ENCODE measurements at places on chromosomes 1 and 21. TPM values are rescaled to one million over a fixed set of nuclear protein-coding genes. Genes with fewer than 3 reads are reported as not detected.

- DNase-seq, result peak; percentile 99
- H3K36me3 ChIP-seq, result peaks cover 14% of the 10 kb centered on the region
- H3K27ac ChIP-seq, result peak overlapping the region; percentile 83
- H3K4me1 ChIP-seq, result peaks cover 41% of the 10 kb centered on the region
- peak overlapping the region; percentile 77 for H3K4me3 ChIP-seq
Measured at GRCh38 chr1:204080163-204080903, 7.4 kb downstream of the SOX13 start.

- H3K4me3 ChIP-seq, result no peak overlapping the region
- peaks cover 18% of the 10 kb centered on the region for H3K36me3 ChIP-seq
- no peaks in the 10 kb centered on the region for H3K4me1 ChIP-seq
- no peak for DNase-seq
- H3K27ac ChIP-seq, result no peak overlapping the region
Measured at GRCh38 chr21:33751120-33751519, 108.8 kb downstream of the ITSN1 start.

CFAP141 gene
- total RNA-seq, result not detected

CACHD1 gene
- total RNA-seq, result 94.2 TPM

- no peaks in the 10 kb centered on the region for H3K4me1 ChIP-seq
- no peak overlapping the region for H3K4me3 ChIP-seq
- H3K27ac ChIP-seq, result no peak overlapping the region
- no peak for DNase-seq
- no peaks in the 10 kb centered on the region for H3K36me3 ChIP-seq
Measured at GRCh38 chr1:211738096-211738690, 62.8 kb upstream of the NEK2 start.
